ENCODE measurements at places on chromosomes 7 and 10. TPM values are rescaled to one million over a fixed set of nuclear protein-coding genes. Genes with fewer than 3 reads are reported as not detected.

DNA sequence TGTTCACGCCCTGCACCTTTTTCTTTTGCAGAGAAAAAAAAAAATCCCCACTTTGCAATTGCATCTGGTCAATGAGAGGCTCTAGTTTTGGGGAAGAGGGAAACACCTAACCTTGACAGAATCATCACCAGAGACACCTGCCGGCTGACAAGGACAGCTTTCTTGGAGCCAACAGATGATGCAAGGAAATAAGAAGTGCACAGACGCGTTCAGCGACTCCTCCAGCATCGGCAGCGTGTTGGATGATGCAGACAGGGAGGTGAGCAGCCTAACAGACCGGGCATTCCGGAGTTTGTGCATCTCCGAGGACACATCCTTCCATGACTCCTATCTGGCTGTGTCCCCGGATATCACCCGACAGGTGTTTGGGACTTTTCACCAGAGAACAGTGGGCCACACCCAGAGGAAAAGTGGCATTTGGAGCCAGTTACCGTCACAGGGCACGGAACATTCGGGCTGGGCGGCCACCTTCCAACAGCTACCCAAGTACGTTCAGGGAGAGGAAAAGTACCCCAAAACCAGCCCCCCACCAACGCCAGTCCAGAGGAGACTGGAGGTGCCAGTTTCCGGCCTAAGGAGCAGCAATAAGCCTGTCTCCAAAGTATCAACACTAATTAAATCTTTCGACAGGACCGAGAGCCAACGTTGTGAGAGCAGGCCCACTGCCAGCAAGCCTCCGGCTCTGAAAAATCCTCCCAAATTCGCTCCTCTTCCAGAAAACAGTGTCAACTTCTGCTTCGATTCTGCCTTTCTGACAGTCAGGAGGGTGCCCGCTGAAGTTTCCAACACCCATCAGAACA, 23.6 kb downstream of the C10orf71 start:
- peaks cover 3% of the 10 kb centered on the region for H3K36me3 ChIP-seq
- no peak overlapping the region for H3K27ac ChIP-seq
- DNase-seq = no peak
- no peaks in the 10 kb centered on the region for H3K27me3 ChIP-seq
- no peak overlapping the region for H3K4me3 ChIP-seq
- H3K4me1 ChIP-seq = peaks cover 3% of the 10 kb centered on the region

GRCh38 chr10:110226543-110226925, 19.1 kb downstream of the MXI1 start:
- H3K27ac ChIP-seq = peak overlapping the region; percentile 96
- peaks cover 4% of the 10 kb centered on the region for H3K36me3 ChIP-seq
- H3K4me1 ChIP-seq = peaks cover 24% of the 10 kb centered on the region
- no peaks in the 10 kb centered on the region for H3K27me3 ChIP-seq
- peak overlapping the region; percentile 83 for H3K4me3 ChIP-seq

- no peak for DNase-seq
- H3K4me3 ChIP-seq = no peak overlapping the region
- no peak overlapping the region for H3K27ac ChIP-seq
- no peaks in the 10 kb centered on the region for H3K4me1 ChIP-seq
- H3K36me3 ChIP-seq = no peaks in the 10 kb centered on the region
These were observed 326.6 kb upstream of the IGFBP3 start for GRCh38 chr7:46247664-46248063.

DNA sequence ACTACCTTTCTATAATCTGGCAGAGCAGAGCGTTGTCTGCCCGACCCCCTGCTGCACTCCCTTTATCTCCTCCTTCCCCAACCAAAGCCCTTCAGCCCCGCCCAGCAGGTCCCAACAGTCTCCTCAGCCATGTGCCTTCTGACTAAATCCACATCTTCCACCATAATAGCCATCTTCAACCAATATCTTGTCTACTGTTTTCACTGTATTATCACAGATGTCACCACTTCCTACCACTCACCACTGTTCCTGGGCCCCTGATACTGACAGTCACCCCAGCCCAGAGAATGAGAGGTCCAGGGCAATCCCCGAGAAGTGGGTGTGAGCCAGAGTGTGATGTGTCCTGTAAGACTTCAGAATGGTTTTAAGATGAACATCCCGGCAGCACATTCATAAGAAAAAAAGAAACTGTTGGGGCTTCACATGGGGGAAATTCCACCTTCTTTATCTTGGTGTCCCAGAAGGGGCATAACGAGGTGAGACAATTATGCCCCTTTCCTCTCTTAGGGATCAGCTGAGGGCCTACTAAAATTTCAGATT, 25.3 kb downstream of the CCDC6 start:
- H3K27ac ChIP-seq = no peak overlapping the region
- H3K27me3 ChIP-seq = no peaks in the 10 kb centered on the region
- no peak for DNase-seq
- no peaks in the 10 kb centered on the region for H3K4me1 ChIP-seq
- no peak overlapping the region for H3K4me3 ChIP-seq
- H3K36me3 ChIP-seq = no peaks in the 10 kb centered on the region

GRCh38 chr10:43383204-43383971, 12.0 kb downstream of the FXYD4 start:
- no peak for DNase-seq
- no peaks in the 10 kb centered on the region for H3K4me1 ChIP-seq
- H3K4me3 ChIP-seq = no peak overlapping the region

DNA sequence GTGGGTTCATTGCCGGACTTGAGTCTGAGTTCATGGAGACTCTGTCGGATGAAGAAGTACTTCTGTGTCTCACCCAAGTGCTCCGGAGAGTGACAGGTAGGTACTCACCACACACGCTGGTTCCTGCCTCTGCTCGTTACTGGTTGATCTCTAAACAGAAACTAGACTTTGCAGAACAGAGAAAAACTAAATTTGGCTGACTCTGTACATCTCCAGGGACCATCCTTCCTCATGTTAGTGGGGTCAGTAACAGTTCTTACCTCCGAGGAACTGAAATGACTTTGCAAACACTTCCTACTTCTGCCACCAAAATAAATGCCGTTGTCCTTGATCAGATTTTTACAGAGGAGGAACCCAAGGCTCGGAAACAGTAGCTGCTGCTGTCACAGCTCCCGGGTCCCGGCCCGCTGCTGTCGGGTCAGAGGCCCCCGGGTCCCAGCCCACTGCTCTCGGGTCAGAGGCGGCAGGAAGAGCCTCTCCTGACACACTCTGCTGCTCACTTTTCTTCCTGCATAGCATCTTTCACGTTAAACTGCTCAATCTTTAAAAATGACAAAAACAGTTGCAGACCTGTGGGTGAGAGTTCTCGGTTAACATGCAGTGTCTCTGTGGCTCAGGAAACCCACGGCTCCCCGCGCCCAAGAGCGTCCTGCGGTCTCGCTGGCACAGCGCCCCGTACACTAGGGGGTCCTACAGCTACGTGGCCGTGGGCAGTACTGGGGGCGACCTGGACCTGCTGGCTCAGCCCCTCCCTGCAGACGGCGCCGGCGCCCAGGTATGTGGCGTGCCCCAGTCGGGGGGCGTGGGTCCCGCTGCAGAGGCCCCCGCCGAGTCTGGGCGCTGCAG, 4.8 kb upstream of the MTG1 start:
- H3K36me3 ChIP-seq = peaks cover 47% of the 10 kb centered on the region
- no peak overlapping the region for H3K27ac ChIP-seq
- DNase-seq = no peak
- no peak overlapping the region for H3K4me3 ChIP-seq

- no peaks in the 10 kb centered on the region for H3K36me3 ChIP-seq
- DNase-seq = no peak
- H3K27me3 ChIP-seq = no peaks in the 10 kb centered on the region
- no peak overlapping the region for H3K27ac ChIP-seq
- H3K4me1 ChIP-seq = no peaks in the 10 kb centered on the region
- H3K4me3 ChIP-seq = no peak overlapping the region
These were observed 80.9 kb upstream of the POT1 start for GRCh38 chr7:125010540-125010939.

- no peak overlapping the region for H3K4me3 ChIP-seq
- peaks cover 11% of the 10 kb centered on the region for H3K4me1 ChIP-seq
- no peaks in the 10 kb centered on the region for H3K27me3 ChIP-seq
- no peaks in the 10 kb centered on the region for H3K36me3 ChIP-seq
- no peak for DNase-seq
These were observed 101.8 kb downstream of the SAMD9 start for GRCh38 chr7:93015779-93016481.

DNA sequence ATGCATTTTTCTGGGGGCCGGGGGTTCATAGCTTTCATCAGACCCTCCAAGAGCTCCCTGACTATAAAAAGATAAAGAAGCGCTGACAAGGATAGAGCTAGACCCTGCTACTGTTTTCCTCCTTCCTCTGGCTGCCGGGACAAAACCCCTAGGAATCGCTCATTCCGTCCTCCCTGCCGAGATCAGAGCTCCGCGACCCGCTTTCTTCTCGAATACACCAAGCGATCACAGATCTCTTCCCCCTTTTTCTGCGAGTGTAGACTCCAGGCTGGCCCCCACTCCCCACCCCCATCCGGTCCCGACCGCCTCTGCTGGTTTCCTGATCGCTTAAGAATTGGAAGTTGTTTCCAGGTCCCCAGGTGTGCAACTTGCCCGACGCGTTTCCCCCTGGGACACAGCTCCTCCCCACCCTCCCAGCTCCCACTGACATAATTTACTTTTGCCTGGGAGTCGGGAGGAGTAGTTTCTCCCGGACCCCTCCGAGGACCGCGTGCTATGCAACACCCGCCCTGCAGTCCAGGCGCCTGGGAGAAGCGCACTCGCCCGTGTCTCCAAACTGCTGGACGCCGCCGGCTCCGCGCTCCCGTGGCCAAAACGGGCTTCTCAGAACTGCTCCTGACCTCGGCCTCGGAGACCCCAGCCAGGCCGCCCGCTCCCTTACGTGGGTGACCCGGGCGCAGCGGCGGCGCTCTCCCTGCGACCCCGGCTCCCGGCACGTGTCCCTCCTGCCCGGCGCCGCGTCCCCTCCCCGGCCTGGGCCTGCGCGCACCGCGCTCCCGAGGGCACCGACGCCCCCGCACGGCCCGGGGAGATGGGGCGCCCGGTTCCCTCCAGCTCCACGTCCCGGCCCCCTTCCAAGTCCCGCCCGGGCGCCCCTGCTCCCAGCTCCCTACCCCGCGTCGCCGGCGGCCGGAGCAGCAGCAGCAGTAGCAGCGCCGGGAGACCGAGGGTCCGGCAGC, 552 bp downstream of the IL15RA start:
- H3K27ac ChIP-seq = no peak overlapping the region
- DNase-seq = no peak
- H3K36me3 ChIP-seq = no peaks in the 10 kb centered on the region
- H3K4me3 ChIP-seq = peak overlapping the region; percentile 45

- DNase-seq = no peak
- peaks cover 25% of the 10 kb centered on the region for H3K4me1 ChIP-seq
- H3K36me3 ChIP-seq = no peaks in the 10 kb centered on the region
- H3K4me3 ChIP-seq = peak overlapping the region; percentile 36
- no peak overlapping the region for H3K27ac ChIP-seq
- H3K27me3 ChIP-seq = peaks cover 16% of the 10 kb centered on the region
These were observed 425 bp downstream of the TLL2 start for GRCh38 chr10:96513305-96513697.

DNA sequence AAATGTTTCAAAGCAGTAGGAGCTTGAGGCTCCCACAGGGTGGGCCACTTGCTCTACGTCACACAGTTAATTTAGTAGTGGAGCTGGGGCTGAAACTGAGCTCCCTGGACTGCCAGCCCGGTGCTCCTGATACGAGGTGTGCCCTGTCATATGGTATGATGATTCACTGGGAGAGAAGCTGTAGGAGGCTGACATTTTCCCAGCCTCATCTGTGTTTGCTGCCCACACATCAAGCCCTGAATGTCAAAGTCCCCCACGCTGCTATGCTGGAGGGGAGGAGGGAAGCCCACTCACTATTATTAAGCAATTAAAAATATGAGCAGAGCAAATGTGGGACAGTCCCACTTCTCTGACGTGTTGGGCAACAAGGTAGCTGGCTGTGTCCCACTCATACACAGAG, 81.2 kb upstream of the SORCS3 start:
- no peaks in the 10 kb centered on the region for H3K36me3 ChIP-seq
- no peaks in the 10 kb centered on the region for H3K27me3 ChIP-seq
- DNase-seq = no peak
- no peak overlapping the region for H3K27ac ChIP-seq
- H3K4me3 ChIP-seq = no peak overlapping the region

GRCh38 chr10:70176441-70176840, 6.1 kb upstream of the SAR1A start:
- no peak overlapping the region for H3K4me3 ChIP-seq
- DNase-seq = no peak
- H3K27ac ChIP-seq = no peak overlapping the region
- H3K36me3 ChIP-seq = no peaks in the 10 kb centered on the region
- no peaks in the 10 kb centered on the region for H3K4me1 ChIP-seq

DNA sequence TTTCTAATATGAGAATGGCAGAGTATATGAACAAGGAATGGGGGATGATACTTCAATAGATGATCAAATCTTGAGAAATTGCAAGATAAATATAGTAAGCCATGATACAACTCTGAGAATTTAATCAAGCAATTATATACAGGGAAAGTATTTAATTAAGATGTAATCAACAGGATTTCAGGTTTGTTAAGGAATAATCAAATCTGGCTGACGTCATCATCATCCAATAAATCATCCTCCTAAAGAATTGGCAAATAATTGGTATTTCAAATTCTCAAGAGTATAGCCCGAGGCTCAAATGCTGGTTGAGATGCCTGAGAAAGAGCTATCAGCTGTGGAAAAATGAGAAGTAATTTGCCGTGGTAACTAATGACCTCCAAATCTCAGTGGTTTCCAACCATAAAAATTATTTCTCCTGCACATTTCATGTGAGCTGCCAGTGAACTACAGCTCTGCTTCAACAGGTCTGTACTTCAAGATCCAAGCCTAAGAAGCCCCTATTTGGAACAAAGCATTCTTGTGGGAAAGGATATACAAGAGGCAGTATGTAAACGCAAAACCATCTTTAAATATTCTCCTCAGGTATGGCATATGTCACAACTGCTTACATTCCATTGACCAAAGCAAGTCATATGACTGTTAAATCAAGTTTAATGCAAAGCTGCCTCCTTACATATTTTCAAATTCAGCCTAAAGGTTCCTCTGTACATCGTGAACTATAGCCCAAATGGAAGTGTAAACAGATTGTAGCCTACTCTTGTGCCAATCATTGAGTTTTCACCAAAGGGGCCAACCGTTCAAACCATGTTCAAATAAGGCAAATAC, 503.0 kb downstream of the KIF20B start:
- H3K4me3 ChIP-seq = no peak overlapping the region
- DNase-seq = no peak
- no peaks in the 10 kb centered on the region for H3K27me3 ChIP-seq
- no peaks in the 10 kb centered on the region for H3K36me3 ChIP-seq

The C10orf62 gene
- 0.50 TPM for total RNA-seq

The ABCB1 gene
- 39.2 TPM for total RNA-seq

The DYNC1I1 gene
- 34.6 TPM for total RNA-seq
